Activated naive CD4-positive, alpha-beta T cell treated with Interleukin-2 at 50 U/mL for 16 hours (primary cell): ENCODE measurements at places on chromosomes 12 and 14.

DNA sequence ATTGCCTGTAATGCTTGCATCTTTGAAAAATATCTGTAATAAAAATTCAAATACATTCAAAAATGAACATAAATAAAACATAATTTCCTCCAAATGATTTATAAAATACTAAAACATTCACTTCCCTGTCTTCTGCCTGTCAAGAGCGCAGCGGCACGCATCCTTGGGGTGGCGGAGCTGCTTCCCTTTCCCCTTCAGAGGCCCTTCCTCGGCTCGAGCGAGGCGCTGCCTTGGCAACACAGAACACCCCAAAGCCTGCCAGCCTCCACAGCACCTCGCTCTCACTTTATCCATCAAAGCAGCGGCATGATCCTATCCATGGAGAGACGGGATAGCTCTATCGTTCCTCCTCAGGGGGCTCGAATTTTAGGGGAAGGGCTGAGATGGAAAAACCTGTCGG is 146.2 kb downstream of the GXYLT1 start:
- DNase-seq, result no peak

DNA sequence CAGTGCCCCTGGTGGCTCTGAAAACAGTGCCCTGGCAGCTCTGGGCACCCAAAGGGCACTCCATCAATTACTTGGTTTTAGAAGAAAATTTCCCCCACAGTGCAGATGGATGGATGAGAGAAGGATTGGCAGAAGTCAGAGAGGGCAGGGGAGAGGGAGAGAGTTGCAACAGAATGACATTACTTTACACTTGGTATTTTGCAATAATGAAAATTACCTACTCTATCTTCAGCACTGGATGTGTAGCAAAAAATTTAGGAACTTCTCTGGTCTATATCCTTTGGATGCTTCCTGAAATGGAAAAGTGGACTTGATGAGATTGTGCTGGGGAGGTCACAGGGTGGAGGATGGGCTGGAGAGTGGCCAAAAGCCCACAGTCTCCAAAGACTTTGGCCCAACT is 193.2 kb downstream of the CHST11 start:
- DNase-seq, result no peak

DNA sequence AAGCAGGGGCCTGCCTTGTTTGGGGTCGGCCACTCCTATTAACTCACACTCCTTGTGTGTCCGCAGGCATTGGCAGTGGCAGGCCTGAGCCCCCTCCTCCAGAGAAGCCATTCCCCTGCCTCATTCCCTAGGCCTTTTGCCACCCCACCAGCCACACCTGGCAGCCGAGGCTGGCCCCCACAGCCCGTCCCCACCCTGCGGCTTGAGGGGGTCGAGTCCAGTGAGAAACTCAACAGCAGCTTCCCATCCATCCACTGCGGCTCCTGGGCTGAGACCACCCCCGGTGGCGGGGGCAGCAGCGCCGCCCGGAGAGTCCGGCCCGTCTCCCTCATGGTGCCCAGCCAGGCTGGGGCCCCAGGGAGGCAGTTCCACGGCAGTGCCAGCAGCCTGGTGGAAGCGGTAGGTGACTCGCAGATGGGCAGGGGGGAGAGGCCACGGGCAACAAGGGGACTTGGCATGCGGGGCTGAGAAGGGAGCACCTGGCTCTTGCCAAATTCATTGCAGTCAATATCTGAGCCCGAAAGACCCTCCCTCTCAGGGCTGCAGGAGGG is 106.3 kb upstream of the FKBP4 start:
- DNase-seq, result no peak

GRCh38 chr12:70962226-70962794 is 41.8 kb upstream of the PTPRR start:
- DNase-seq, result no peak

DNA sequence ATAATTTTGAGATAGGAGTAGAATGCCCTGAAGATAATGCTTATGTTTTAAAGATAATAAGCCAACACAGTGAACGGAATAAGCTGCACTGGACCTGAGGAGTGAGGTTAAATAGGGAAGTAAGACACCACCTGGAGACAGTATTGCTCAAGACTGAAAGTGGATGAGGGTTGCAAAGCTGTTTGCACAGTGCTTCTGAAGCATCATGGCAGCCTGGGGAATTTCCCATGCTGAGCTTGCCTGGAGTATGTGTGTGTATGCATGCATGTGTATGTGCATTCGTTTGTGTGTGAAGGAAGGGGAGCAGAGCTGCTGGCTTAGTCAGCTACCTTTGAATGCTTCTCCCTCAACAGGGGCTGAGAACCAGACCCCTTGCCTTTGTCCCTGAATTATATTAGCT is 35.8 kb downstream of the BHLHE41 start:
- DNase-seq, result no peak

- no peak for DNase-seq
These were observed 52.0 kb downstream of the KCNMB4 start for GRCh38 chr12:70418101-70418500.

GRCh38 chr12:6867413-6868210 is at the start of gene TPI1:
Gene TPI1, plus strand, starts transcription at chr12:6867531. Its CDS starts 36 bp downstream, at chr12:6867567.
- DNase-seq, result peak; percentile 82

DNA sequence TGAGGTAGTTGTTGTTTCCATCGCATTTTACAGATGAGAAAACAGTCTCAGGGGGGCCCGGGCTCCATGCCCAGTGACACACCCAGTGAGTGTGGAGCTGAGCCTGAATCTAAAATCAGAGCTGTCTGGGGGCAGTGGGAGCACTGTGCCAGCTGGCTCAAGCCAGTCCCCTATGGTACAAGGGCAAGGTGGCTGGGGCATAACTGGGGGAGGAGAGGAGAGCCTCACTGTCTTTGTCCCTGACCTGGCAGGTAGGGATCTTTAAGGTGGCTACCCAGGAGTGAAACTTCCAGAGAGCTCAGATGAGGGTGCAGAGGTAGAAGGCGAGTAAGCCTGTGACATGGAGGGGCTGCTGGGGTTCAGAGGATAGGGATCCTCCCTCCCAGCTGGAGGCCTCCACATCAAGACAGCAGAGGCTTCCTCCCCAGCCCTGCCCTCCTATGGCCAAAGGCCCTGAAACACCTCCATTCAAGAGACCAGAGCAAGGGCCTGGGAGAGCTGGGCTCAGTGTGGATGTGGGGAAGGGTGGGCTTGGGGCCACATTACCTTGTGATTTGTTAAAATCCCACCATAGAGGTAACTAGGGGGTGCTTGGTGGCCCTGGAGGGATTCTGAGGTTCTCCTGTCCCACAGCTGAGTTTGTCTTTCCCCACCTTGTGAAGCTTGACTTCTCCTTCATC is 33.1 kb downstream of the ASCL4 start:
- no peak for DNase-seq
